Stimulated activated CD4-positive, alpha-beta T cell treated with anti-CD3 and anti-CD28 coated beads, Interleukin-4, amount 100 ng/mL, for 1 hour (primary cell): ENCODE measurements at places on chromosomes 12 and 14.

- no peak for DNase-seq
Measured at GRCh38 chr12:27343255-27344000, 10.8 kb downstream of the BMAL2 start.

- DNase-seq = no peak
Measured at GRCh38 chr14:69504775-69505174, 20.2 kb downstream of the PLEKHD1 start.

- DNase-seq = no peak
Measured at GRCh38 chr12:65787056-65787865, 37.0 kb upstream of the HMGA2 start.

DNA sequence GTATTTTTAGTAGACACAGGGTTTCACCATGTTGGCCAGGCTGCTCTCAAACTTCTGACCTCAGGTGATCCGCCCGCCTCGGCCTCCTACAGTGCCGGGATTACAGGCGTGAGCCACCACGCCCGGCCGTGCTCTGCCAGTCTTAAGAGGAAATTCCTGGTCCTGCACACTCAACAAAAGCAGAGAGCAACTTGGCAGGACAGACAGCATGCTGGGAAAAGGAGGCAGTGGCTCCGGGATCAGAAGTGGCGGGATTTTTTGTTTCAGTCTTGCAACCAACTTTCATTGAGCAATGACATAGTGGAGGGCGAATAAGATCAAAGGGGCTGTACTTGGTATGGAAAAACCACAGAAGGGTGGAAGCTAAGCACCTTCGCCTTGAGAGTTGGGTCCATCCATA is 2.1 kb downstream of the CKAP4 start:
- DNase-seq = no peak

GRCh38 chr14:98244966-98245569 is 1026.9 kb downstream of the BCL11B start:
- no peak for DNase-seq

DNA sequence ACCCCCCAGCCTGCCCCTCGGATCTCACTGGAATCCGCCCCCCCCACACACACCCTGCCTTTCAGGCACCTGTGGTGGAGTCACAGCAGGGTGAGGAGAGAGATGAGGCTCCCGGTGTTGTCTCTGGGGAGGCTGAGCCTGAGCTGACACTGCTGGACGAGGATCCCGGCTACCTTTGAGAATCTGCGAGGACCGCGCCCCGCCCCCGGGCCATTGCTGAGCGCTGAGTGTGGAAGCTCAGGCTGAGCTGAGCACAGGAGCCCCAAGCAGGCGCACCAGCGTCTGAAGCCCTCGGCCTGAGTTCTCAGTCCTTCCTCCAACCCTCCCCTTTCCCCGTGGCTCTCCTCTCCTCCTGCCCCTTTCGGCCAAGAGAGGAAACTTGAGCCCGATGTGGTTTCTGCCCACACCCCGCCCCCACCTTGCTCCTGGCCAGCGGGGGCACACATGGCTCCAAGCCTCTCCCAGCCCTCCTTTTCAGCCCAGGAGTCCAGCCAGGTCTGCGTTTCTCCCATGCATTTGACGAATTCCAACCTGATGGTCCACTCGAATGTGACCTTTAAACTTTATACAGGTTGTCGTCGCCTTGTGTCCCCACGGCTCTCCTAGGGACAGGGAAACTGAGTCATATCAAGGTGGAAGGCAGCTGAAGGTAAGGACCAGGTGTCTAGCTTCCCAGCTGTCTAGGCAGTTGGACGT is at the start of gene NFE2:
Gene NFE2 (minus strand): TSS at position 284 of the 696 bp plus-strand sequence. CDS start 5,767 bp downstream, outside the sequence.
- peak; percentile 46 for DNase-seq

DNA sequence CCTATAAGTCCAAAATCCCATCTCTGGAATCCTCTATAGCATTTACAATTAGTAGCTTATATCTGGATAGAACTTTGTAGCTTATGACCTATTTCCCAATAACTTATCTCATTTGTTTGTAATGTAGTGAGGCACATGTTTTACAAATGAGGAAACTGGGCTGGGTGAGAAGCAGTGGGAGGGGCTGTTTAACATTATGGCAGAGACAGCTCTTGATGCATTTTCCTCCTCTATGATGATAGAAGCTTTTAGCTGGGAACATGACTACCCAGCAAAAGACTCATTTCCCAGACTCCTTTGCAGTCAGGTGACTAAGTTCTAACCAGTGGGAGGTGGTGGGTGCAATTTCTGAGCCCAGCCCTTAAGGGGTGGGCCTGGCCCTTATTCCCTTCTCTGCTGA is 179.7 kb downstream of the TTC8 start:
- DNase-seq = no peak

- DNase-seq = no peak
Measured at GRCh38 chr12:103944964-103945363, 14.8 kb downstream of the HSP90B1 start.

DNA sequence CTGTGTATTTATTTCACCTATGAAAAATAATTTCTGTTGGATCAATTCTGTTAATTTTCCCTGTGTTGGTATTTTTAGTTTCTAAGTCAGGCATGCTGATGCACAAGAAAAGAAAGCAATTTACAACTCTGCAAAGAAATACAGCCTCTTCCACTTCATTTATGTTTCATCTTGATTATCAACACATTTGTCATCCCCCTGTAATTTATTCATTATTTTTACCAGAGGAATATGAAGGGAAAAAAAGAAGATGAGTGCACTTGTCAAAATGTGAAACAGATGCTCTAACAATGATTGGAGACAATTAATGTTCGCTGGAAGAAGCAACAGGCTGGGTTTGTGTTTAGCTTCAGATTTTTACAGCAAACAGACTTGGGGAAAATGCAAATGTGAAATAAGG is 958.5 kb upstream of the SEL1L start:
- DNase-seq = no peak

GRCh38 chr12:122079033-122079531 is 526 bp downstream of the MLXIP start:
- peak; percentile 33 for DNase-seq

GRCh38 chr12:119071176-119071575 is 89.8 kb downstream of the SRRM4 start:
- DNase-seq = no peak

DNA sequence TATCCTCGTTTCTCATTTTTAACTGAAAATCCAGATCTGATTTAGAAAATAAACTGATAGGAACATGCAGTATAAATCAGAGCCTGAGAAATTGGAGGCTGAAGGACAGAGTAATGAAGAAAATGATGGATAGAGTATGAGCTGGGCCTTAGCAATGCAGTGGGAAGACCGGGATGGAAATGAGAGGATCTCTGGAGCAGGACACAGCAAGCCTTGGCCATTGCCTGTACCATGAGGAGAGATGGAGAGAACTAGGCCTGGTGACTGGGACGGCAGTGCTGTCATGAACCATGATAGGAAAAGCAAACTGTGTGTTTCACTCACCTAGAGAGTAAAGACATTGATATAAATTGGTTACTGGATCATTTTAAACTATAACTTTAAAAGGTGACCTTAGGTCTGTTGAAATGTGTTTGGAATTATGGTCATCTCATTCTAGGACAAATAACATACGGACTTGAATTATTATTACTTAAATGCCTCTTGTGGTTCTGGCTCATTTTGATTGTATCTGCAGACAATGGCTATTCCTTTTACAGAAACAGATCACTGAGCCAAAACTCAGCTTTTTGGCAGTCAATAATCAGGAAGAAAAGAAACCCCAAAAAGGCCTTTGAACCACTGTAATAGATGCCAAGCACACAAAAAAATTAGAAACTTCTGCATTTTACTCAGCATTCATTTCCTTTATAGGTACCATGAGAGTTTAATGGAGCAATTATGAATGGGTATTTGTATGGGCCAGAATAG is 251.9 kb upstream of the PRKD1 start:
- no peak for DNase-seq

DNA sequence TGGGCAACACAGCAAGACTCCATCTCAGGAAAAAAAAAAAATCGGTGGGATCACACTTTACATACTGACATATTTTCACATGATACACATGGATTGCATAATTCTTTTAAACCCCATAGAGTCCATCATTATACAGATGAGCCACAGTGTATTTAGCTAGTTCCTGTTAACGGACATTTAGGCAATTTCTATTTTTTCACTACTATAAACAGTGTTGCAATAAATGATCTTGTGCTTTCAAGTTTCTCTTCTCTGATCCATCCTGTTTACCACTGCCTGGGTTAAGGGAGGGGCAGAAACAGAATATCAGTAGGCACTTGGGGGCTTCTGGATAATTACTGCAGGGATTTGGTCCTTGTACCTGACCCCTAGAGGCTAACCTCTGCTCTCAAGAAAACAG is 43.4 kb upstream of the SPTLC2 start:
- no peak for DNase-seq

GRCh38 chr12:127589541-127589940 is 677.4 kb upstream of the TMEM132C start:
- no peak for DNase-seq

DNA sequence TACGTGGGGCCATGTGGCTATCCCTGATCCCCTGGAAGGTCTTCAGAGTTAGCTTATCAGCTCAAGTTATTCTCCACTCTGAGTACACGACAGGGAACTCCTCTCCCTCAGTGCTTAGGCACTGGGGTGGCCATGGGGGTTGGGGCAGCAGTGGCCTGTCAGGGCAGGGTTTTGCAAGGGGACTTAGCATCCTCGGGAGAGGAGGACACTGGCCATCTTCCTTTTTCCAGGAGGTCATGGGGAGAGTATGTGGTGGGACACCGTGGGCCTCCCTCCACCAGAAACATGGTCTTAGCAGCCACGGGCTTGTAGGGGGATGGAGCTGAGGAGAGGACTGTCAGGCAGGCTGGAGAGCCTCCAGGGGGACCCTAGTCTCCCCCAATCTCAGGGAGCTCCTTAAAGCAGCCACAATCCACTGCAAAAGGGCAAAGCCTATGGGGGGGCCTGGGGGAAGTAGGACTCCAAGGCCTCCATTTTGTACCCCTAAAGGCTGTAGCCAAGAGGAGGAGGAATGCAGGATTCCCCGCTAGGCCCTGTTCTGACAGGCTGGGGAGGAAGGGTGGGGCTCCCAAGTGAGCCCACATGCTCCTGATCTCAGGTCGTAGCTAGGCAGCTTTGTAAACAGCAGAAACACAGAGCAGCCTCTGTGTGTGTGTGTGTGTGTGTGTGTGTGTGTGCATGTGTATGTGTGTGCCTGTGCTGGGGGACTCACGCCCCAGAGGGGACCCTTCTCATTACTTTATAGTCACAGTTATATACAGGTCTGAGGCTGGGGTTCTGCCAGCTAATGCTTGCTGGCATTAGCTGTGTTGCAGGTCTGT is 36.6 kb downstream of the KRT80 start:
- no peak for DNase-seq

DNA sequence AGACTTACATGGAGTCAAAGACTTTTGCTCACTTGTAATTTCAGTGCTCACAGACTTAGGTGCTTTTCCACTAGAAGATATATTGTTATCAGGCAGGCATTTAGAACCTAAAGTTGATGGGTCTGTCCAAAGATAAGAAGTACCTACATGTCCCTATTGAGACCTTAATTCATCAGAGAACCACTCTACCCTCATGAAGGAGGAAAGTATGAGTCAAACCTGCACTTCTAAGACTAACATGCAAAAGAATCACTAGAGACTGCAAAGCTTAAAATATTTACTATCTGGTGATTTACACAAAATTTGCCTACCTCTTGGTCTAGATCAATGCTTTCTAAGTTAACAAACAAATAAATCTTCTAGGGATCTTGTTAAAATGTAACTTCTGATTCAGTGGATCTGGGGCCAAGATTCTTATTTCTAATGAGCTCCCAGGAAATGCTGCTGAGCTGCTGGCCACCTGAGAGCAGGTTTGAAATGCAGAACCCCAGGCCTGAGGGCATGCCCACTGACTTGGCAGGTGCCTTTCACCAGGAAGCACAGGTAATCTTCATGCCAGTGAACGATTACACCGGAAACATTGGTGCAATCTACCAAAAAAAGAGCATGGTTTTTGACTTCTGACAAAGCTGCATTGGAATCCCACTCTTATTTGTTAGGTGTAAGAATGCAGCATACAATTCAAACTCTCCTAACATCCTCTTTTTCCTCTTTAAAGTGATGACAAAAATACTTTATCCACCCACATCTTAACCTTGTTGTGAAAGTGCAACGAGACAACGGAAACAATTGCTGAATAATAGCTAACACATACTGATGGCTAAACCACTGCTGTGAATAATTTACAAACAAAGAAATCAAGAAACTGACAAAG is 214.2 kb downstream of the ADAMTS20 start:
- DNase-seq = no peak

- no peak for DNase-seq
Measured at GRCh38 chr12:45969084-45969483, 21.3 kb downstream of the SCAF11 start.

- DNase-seq = no peak
Measured at GRCh38 chr12:1576410-1577241, 17.8 kb downstream of the FBXL14 start.

GRCh38 chr14:104600141-104600643 is 4.4 kb downstream of the TMEM179 start:
- no peak for DNase-seq

GRCh38 chr12:55428331-55429243 is 2.5 kb downstream of the OR6C76 start:
- DNase-seq = no peak

GRCh38 chr12:50928392-50928791 is 24.0 kb upstream of the HIGD1C start:
- no peak for DNase-seq
